NCI-H526 (cell line): ENCODE measurements at places on chromosomes 12 and 14.
A peak's percentile ranks its signal among the peaks of the same experiment; 100 is the strongest.

GRCh38 chr12:109462868-109463692, 14.0 kb downstream of the KCTD10 start:
- no peak for DNase-seq

DNA sequence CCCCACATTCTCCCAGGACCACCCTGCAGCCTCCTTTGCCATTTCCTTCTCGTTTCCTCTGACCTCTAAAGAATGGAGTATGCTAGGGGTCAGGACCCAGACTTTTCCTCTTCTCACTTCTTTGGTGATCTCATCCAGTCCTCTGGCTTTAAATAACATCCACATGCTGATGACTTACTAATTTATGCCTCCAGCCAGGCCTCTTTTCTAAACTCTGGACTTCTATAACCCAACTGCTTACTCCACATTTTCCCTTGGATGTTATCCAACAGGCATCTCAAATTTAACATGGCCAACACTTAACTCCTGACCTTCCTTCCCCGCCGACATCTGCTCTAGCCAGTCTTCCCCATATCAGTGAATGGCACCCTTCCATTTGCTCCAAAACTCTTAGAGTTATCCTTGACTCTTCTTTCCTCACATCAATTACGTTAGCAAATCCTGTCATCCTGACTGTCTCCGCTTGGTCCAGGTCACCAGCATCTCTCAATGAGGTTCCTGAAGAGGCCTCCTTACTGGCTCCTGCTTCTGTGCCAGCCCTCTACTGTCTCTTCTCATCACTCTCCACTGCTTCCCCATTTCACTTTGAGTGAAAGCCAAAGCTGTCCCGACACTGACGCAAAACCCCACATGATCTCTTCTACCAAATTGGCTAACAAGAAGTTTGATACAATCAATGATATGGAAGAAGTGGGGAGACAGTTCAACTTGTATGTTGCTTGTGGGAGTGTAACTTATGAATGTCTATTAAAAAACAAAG, 42.7 kb downstream of the TMBIM6 start:
- no peak for DNase-seq

GRCh38 chr14:55123101-55123500, 6.0 kb upstream of the LGALS3 start:
- DNase-seq, result no peak

GRCh38 chr12:105433804-105434203, 103.3 kb downstream of the C12orf75 start:
- DNase-seq, result no peak

DNA sequence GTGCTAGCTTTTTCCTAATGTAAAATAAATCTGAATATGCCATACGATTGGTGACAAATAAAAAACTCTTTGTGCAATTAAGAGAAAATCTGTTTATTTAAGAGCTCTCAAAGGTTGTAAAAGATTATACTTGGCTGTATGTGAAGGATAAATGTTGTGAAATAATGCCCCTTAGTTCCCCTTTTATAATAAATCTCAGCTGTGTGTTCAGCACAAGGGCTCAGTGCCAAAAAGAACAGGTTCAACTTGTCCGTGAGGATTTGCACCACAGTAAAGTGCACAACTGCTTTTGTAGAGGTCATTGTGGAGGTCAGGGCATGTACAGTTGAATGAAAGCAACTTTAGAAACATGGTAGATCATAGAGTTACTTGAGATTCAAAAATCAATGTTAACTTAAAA, 118.6 kb downstream of the TRMT5 start:
- no peak for DNase-seq

DNA sequence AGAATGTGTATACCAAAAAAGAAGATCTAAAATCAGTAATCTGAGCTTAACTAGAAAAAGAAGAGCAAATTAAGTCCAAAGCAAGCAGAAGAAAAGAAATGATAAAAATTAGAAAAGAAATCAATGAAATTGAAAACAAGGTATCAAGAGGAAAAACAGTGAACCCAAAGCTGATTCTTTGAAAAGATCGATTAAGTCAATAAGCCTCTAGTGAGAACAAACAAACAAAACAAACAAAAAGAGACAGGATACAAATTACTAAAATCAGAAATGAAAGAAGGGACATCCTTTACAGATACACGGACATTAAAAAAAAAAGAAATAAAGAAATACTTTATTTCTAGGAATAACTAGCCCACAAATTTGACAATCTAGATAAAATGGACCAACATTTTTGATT, 12.9 kb upstream of the GALNT8 start:
- DNase-seq, result no peak

DNA sequence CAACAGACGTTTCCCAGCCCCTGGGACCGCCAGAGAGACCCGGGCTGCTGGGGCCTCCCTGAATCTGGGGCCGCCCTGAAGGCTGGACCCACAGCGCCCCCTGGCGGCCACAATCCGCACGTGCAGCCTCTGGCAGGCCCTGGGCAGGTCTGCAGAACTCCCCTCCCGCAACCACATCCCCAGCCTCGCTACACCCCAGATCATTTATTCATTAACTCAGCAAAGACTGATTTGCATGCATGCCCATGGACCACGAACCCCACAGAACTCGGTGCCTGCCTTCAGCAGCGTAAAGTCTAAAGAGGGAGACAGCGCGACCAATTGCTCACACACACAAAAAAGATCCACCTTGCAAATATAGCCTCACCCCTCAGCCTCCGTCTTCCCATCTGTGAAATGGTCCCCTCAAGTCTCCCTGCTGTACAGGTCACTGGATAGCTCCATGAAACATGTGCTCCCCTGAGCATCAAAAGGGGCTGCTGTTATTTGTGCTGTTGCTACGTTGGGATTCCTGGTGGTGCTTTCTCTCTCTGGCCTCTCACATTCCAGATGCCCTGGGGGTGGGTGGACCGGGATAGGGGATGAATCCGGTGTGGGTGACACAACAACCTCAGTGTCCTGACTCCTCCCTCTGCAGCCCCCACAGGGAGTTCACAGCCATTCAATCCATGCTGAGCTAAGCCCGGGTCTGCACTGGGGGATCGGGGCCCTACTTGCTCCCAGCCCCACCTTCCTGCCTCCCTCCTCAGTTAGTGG, 96.4 kb downstream of the SCARB1 start:
- peak; percentile 79 for DNase-seq

GRCh38 chr12:49953961-49954846, 3.7 kb downstream of the AQP2 start:
- no peak for DNase-seq

DNA sequence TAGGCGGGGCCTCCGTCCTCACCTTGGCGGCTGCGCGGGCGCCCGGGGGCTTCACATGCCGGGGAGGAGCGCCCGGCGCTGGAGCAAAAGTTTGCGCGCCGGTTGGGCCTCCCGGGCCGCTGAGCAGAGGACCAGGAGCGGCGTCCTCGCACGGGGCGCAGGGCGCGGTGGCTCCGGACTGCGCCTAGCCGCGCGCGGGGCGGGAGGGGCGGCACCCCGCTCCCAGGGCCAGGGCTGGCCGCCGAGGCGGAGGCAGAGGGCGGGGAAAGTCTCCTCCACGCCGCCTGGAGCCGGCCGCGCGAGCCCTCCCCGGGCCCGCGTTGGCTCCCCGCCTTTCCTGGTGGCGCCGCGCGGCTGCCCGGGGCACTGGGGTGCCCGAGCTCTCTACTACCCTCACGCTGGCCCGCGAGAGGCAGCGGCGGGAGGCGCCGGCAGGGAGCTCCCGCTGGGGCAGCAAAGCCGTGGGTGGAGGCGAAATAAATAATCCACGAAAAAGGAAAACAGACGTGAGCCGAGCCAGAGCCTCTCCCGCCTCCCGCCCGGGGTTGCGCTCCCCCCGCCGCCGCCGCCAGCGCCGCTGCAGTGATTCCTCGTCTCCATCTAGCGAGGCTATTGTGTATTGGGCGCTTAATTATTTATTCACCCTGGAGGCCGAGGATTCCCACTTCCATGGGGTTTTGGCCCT, 400 bp upstream of the PRIMA1 start:
- DNase-seq, result peak; percentile 67

DNA sequence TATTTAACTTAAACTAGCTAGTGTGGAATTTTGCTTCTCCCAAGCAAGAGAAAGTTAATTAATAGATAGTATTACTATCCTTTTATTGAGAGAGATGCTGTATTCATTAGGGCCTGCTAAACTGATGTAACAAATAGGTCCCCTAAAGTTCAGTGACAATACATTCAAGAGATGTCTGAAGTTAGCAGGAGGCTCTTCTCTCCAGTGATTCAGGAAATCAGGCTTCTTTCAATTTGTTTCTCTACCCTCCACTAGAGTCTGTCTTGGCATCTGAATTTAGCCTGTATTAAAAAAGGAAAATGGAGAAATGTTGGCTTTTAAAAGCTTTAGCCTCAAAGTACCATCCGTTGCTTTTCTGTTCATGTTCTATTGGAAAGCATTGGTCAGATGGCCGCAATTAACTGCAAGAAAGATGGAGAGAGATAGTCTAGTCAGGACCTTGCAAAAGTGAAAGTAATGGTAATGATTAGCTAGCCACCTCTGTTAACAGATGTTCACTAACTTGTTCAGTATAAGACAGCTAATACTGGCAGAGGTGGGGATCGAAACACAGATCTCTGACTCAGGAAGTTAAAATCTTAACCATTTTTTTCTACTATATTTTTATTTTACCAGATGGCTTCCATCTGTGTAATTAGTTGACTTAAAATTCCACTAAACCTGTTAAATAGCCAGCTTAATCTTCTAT, 786.8 kb downstream of the TMTC2 start:
- DNase-seq, result no peak

DNA sequence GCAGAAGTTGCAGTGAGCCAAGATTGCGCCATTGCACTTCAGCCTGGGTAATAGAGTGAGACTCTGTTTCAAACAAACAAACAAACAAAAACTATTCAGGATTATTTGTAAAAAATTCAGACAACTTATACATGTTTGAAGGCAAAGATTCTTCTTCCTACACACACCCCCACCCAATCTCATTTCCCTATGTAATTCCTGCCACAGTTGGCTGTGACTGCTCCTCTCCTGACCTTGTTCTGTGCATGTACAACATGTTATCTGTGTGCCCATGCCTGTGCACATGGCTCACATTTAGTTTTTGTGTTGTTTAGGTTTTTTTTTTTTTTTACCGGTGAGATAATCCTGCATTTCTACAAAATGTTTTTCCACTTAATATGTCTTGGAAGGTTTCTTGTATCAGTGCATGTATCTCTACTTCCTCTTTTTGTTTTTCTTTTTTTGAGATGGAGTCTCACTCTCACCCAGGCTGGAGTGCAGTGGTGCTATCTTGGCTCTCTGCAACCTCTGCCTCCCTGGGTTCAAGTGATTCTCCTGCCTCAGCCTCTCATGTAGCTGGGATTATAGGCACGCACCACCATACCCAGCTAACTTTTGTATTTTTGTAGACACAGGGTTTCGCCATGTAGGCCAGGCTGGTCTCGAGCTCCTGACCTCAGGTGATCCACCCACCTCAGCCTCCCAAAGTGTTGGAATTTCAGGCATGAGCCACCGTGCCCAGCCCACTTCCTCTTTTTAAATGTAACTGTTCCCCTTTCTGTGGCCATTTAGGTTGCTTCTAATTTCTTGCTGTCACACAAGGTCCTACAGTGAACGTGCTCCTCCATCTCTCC, 8.7 kb downstream of the CFAP251 start:
- DNase-seq, result no peak

- no peak for DNase-seq
These were observed 993.9 kb downstream of the GALC start for GRCh38 chr14:86999036-86999435.

DNA sequence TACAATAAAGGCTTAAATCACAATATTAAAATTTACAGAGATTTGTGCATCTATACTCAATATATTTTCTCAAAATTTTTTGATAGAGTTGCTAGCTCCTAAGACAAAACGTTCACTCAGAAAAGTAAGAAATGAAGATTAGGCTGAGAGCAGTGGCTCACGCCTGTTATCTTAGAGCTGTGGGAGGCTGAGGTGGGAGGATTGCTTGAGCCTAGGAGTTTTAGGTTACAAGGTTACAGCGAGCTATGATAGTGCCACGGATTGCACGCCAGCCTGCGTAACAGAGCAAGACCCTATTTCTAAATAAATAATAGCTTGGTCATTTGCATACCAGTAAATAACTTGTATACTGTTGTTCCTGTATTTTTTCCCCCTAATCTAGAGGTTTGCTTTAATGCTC, 35.0 kb upstream of the CFL2 start:
- DNase-seq, result no peak

DNA sequence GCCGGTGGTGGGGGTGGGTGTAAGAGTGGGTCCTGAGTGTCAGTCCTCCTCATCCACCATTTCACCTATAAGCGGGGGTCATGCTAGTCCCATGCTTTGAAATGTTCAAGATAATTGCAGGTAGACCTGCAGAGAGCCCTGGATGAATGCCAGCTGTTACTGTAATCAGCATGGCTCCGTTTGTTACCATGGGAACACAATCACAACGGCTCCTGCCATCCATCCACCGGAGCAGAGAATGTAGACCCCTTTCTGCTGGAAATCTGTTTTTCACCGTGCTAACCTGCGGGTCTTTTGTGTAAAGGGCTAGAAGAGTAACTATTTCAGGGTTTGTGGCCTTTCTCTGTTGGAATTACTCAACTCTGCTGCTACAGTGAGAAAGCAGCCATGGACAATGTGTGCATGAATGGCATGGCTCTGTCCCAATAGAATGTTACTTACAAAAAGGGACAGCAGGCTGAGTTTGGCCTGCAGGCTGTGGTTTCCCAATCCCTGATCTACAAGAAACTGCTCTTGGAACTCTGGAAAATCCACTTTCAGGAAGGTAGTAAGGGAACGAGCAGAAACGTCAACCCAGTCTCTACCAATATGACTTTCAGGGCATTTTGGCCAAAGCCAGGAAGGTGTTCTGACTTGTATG, 36.1 kb downstream of the KCTD10 start:
- no peak for DNase-seq

GRCh38 chr12:57771236-57771872, 551 bp downstream of the METTL1 start:
- no peak for DNase-seq

GRCh38 chr12:18439541-18439940, 178.2 kb downstream of the PIK3C2G start:
- DNase-seq, result no peak

GRCh38 chr12:17301544-17301943, 695.6 kb upstream of the LMO3 start:
- DNase-seq, result no peak

- no peak for DNase-seq
These were observed 62.1 kb upstream of the MAP1LC3B2 start for GRCh38 chr12:116497051-116497591.

DNA sequence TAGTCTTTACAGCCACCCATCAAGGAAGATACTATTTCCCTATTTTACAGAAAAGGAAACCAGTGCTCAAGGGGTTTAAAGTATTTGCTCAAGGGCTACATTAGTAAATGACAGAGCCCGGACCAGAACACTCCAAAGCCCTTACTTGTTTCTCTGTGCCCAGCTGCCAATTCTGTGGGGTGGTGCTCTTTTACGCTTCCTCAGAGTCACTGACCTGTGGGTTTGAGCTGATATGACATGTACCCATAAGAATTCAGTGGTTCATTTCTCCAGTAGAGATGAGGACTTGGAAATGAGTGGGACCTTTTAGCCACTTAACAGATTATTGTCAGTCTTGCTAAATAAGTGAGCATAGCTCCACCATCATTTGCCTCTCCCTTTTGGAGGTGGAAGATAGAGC, 37.4 kb upstream of the NKX2-8 start:
- DNase-seq, result no peak

- no peak for DNase-seq
These were observed 879.5 kb downstream of the DIO2 start for GRCh38 chr14:79331830-79332229.
